Aorta (tissue), 5 donors: ENCODE measurements at places on chromosomes 3 and 15. TPM values are rescaled to one million over a fixed set of nuclear protein-coding genes. Genes with fewer than 3 reads are reported as not detected.

- H3K27me3 ChIP-seq, result no peaks in the 10 kb centered on the region
- H3K36me3 ChIP-seq, result no peaks in the 10 kb centered on the region
- H3K27ac ChIP-seq, result no peak overlapping the region
- no peaks in the 10 kb centered on the region for H3K4me1 ChIP-seq
These were observed 9.2 kb upstream of the CCK start for GRCh38 chr3:42275217-42275616.

DNA sequence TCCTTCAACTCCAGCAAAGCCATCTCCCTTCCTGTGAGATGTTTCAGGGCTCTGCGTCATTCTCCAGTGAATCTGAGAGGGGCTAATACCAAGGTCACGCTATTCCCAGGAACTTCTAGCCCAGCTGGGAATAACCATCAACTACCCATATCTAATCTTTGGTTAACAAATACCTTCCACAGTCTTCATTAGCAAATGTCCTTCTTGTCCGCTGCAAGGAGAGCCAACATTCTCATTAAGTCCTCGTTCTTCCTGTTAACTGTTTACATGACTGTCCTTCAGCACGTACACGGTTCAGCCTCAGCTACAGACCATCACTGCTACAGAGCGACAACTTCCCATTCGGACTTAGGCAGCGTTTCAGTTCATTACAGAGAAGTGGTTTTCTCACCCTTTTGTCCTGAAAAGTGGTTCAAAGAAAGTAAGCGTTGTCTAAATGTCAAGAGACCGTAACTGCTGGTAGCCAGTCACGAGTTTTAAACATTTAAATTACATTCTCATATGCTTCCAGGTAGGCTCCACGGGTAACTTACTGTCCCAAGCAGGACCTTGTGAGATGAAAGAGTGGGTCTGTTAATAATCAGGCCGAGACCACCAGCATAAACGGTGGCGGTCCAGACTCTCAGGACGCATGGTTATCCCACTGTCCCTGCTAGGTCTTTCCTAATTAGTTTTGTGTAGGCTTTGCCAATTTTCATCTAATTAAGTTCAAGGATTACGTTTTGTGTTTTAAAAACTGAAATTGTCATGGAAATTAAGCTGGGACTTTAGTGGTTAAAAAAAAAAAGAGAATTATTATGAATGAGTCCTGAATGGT lies 63.8 kb downstream of the CHSY1 start:
- H3K4me3 ChIP-seq, result peak overlapping the region; percentile 40
- H3K4me1 ChIP-seq, result no peaks in the 10 kb centered on the region
- no peaks in the 10 kb centered on the region for H3K36me3 ChIP-seq
- H3K27ac ChIP-seq, result peak overlapping the region; percentile 93
- no peak for DNase-seq
- no peaks in the 10 kb centered on the region for H3K27me3 ChIP-seq

DNA sequence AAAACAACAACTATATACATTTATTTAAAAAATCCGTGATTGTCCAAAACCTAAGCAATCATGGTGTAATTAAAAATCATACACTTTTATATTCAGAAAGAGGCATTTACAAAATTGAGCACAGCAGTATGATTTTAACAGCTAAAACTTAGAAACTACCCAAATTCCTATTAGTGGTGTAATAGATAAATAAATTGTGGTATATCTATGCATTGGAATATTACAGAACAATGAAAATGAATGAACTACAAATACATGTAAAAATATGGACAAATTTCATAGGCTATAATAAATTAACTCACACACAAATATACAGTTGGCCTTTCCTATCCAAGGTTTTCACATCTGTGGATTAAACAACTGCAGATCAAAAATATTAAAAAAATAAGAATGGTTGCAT lies 700.5 kb upstream of the ARPP21 start:
- H3K27ac ChIP-seq, result no peak overlapping the region
- DNase-seq, result no peak
- no peaks in the 10 kb centered on the region for H3K4me1 ChIP-seq
- H3K27me3 ChIP-seq, result no peaks in the 10 kb centered on the region
- H3K4me3 ChIP-seq, result no peak overlapping the region

DNA sequence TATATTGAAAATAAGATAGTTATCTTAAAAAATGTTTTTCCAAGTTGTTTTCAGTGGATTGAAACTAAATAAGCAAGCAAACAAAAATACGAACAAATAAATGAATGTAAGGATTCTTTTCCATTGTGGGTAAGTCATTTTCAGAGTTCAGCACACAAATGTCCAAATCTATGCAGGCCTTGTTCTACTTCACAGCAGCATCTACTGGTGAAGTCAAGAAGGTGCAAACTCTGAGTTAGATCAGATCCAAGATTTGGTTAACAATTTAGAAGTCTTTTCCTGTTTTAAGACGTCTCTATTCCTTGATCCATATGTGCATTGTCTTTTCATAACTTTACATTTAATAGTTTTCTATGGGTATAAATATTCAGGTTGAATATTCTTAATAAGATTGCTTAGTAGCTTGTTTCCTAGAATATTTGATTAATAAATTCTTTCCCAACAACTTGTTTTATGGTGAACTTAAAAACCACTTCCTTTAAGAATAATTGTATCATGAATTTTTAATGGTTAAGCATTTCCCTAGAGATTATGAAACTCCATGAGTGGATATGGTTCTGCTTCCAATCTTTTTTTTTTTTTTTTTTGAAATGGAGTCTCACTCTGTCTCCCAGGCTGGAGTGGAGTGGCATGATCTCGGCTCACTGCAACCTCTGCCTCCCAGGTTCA lies 10.5 kb downstream of the PTX3 start:
- H3K4me1 ChIP-seq, result no peaks in the 10 kb centered on the region
- H3K4me3 ChIP-seq, result no peak overlapping the region
- H3K36me3 ChIP-seq, result no peaks in the 10 kb centered on the region
- H3K27ac ChIP-seq, result no peak overlapping the region
- no peaks in the 10 kb centered on the region for H3K27me3 ChIP-seq
- DNase-seq, result no peak

MESP2 gene
- not detected for total RNA-seq

SERINC4 gene
- total RNA-seq, result not detected
